Effector memory CD4-positive, alpha-beta T cell (primary cell): ENCODE measurements at places on chromosomes 3 and 15.

- DNase-seq, result no peak
Measured at GRCh38 chr3:185152410-185153170, at the start of gene C3orf70. Gene C3orf70 (minus strand): TSS chr3:185153060. CDS start chr3:185152823, 237 bp downstream.

DNA sequence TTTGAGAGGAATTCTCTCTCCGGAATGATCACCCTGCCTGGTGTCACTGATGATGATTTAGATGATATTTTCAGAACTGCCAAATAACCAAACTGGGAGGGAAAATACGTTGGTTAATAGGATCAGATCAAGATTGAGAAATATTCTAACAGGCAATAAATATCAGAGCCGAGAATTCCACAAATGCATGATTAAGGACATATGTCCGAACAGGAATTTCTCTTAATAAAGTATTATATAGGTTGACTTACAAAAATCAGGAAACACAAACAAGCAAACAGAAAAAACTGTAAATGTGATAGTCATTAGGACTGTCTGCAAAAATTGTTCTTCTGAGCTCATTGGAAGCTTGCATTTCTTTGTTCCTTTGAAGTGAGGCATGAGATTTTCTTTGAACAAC, 75.1 kb upstream of the PHLDB2 start:
- no peak for DNase-seq

- DNase-seq, result no peak
Measured at GRCh38 chr3:151351648-151352047, 22.3 kb upstream of the P2RY13 start.

DNA sequence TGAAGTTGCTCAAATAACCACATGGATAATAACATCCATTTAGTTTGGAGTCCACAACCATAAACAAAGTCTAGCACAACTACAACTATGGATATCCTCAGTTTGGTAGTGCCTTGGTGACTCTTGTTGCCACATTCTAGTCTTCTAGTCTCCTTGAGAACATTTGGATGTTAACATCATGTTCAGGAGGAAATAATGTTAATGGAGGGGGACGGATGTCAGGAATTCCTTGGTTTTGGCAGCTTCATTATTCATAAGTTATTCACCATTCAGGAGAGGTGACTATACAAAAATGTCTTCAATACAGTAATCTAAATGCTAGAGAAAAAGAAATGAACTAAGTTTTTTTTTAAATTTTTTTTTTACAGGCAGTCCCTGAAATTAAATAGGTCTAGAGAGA, 26.4 kb upstream of the GABPB1 start:
- DNase-seq, result no peak

- DNase-seq, result peak; percentile 45
Measured at GRCh38 chr15:51736751-51737521, 519 bp downstream of the LYSMD2 start.

- DNase-seq, result no peak
Measured at GRCh38 chr15:77830051-77830468, 197.3 kb upstream of the LINGO1 start.

DNA sequence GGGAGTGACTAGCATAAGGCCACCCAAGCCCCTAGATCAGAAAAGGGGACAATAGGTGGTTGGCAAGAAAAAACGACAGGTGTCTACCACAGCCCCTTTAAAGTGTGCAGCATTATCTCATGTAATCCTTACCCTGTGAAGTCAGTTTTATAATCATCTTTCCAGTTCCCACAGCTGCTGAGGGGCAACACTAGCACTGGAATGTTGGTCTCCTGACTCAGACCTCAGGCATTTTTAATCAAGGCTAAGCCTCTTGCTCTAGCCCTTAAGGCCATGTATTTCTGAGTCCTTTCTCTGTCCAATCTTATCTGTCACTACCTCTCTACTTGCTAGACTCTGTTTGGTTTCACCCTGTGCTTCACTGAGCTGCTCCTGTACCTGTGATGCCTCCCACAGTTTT, 171.7 kb downstream of the TLE3 start:
- DNase-seq, result no peak

DNA sequence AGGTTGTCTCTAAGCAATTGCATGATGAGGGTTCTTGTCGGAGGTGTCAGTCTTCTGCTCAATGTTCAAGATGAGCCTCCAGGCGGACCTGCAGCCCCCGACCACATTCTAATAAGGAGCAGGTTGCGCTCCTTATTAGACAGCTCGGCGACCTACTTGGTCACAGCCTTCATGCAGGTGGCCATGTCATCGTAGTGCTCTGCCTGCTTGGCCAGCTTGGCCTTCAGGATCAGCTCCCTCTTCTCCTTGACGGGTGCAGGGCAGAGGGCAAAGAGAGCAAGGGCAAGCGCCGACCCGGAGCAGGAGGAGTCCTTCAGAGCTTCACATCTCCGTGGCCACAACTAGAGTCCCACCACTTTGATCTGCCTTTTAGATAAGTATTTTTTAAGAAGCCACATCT, 113.5 kb downstream of the RASA2 start:
- DNase-seq, result no peak
